Spleen (tissue), 13 donors: ENCODE measurements at places on chromosomes 7 and 10.

- H3K4me3 ChIP-seq, result no peak overlapping the region
- DNase-seq, result no peak
- no peaks in the 10 kb centered on the region for H3K27me3 ChIP-seq
- peaks cover 52% of the 10 kb centered on the region for H3K36me3 ChIP-seq
- H3K4me1 ChIP-seq, result no peaks in the 10 kb centered on the region
These were observed 101.0 kb downstream of the GSAP start for GRCh38 chr7:77315182-77315591.

GRCh38 chr7:98810153-98810802, 59.5 kb downstream of the TMEM130 start:
- no peaks in the 10 kb centered on the region for H3K4me1 ChIP-seq
- DNase-seq, result no peak
- no peaks in the 10 kb centered on the region for H3K27me3 ChIP-seq
- no peaks in the 10 kb centered on the region for H3K36me3 ChIP-seq
- no peak overlapping the region for H3K27ac ChIP-seq

DNA sequence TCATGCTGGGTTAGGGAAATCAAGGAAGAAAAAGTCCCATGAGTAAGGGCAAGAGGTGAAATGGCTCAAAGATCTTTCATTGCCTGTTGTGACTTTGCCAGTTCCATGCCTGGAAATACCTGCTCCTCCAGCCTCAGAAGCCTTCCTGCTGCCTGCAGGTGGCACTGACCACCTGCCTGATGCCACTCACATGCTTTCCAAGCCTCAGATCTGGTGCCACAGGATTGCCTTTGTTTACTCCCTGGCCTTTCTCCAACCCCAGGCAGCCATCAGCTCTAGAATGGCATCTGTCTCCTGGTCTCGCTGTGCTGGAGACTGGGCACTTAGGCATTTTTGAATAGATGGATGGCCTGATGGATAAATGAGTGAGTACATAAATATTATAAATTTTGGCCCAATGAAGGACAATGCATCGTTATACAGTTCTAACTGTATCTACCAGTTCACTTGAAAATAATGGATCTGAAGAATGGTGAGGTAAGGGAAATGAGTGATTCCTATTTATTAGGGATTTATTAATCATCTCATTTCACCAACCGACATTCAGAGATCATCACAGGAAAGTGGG, 657.2 kb downstream of the INHBA start:
- no peak for DNase-seq
- H3K4me3 ChIP-seq, result no peak overlapping the region
- H3K4me1 ChIP-seq, result no peaks in the 10 kb centered on the region
- no peaks in the 10 kb centered on the region for H3K27me3 ChIP-seq

DNA sequence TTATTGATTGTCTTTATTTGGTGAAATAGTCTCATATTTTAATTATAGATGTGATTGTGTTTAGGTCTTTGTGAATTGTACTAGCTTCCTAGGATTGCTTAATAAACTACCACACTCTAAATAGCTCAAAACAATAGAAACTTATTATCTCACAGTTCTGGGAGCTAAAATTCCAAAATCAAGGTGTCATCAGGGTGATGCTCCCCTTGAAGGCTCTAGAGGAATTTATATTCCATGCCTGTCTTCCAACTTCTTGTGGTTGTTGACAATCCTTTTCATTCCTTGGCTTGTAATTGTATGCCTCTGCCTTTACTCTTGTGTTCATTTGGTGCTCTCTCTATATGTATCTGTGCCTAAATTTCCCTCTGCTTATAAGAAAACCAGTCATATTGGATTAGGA, 155.3 kb upstream of the AKR1E2 start:
- H3K36me3 ChIP-seq, result no peaks in the 10 kb centered on the region
- peaks cover 10% of the 10 kb centered on the region for H3K27me3 ChIP-seq
- H3K4me3 ChIP-seq, result no peak overlapping the region
- H3K4me1 ChIP-seq, result no peaks in the 10 kb centered on the region
- no peak for DNase-seq
- H3K27ac ChIP-seq, result no peak overlapping the region

DNA sequence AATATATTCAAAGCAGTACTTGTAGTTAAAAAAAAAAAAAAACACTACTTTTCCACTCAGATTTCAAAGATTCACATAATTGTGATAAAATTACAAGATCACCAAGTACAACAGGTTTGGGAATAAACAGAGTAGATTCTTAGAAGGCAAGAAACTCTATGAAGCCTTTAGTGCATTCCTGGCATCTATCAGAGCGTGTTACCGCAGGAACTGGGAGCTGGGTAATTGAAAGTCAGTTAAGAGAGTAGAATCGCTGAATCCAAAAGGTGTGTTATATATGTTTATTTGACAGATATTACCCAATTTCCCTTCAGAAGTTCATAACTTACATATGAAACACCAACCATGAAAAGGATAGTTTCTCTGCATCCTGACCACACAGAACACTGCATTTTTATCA, 159.2 kb upstream of the PLXNA4 start:
- no peak overlapping the region for H3K4me3 ChIP-seq
- no peaks in the 10 kb centered on the region for H3K4me1 ChIP-seq
- no peak for DNase-seq
- H3K27me3 ChIP-seq, result no peaks in the 10 kb centered on the region
- H3K27ac ChIP-seq, result no peak overlapping the region
- H3K36me3 ChIP-seq, result no peaks in the 10 kb centered on the region

GRCh38 chr7:33550979-33551378, 354.4 kb upstream of the BMPER start:
- H3K4me3 ChIP-seq, result no peak overlapping the region
- DNase-seq, result no peak
- no peaks in the 10 kb centered on the region for H3K27me3 ChIP-seq

DNA sequence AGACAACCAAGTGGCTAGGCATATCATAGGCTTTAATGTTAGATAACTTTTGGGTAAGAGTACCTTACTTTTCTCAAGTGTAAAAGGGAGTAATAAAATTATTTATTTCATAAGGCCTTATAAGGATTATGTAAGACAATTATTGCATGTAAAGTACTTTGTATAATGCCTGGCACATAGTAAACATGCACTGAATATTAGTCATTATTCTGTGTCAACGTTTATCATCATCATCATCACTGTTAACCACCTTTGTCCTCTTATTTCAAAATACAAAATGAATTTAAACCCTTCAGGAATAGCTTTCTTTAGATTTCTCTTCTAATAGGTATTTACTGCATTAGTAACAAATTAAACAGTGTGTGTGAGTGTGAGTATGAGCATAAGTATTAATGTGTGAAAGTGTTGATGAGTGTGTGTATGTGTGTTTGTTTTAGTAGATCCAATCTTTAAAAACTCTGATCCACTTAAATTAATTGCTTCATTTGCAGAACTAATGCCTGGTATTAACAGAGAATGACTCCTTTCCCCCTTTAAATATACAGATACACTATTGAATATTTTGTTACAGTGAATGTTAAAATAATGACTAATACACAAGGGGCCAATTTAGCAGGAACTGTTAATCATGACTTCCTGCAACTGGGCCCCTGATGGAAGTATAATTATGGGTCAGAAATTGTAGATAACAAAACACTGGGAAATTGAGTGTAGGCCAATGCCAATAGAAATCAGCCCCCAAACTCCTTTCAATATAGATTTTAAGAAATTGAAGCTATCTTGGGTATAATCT, 213.3 kb upstream of the FZD8 start:
- no peaks in the 10 kb centered on the region for H3K36me3 ChIP-seq
- no peak overlapping the region for H3K4me3 ChIP-seq
- DNase-seq, result no peak
- no peaks in the 10 kb centered on the region for H3K4me1 ChIP-seq
- H3K27me3 ChIP-seq, result no peaks in the 10 kb centered on the region
- no peak overlapping the region for H3K27ac ChIP-seq
